AG20443 (cell line): ENCODE measurements at places on chromosomes 3 and 15.

DNA sequence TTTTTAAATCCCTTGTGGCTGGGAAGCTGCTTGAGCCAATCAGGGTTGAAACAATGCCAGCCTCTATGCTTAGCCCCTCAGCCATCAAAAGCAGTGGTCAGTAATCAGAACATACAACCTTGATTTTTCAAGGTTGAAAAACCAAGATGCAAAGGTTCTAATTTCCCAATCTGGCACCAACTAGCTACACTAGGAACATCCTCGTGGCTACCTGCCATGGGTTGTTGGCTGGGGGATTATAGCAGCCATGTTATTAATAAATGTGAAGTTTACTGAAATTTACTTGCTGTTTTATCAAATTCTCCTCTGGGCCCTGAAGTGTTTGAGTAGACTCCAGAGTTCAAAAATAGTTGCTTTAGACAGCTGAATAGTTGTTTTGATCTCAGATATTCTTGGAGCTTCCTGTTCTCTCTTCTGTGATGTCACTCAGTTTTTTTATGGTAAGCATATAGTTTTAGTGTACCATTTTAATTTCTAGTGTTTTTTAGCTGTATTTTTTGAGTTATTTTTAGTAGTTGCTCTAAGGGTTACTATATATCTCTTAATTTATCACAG, 31.9 kb downstream of the PCCB start:
- DNase-seq: no peak

GRCh38 chr3:5298453-5298852, 110.9 kb downstream of the EDEM1 start:
- DNase-seq: no peak

DNA sequence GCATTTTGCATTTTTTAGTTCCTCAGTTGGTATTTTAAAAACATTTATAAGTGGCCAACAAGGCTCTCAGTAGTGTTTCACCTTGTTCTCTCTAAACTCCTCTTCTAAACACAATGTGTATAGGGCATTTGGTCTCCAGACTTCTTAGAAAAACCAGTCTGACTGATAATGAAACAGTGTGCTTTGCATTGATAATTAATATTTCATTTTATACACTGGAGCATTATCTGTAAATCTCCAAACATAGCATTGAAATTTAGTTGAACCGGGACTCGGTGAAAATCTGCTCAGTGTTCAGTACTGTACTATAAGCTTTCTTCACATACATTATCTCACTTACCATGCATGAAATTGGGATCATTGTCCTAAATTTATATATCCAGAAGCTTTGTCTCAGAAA, 53.6 kb downstream of the SETD5 start:
- no peak for DNase-seq

- no peak for DNase-seq
These were observed 53.5 kb upstream of the CHST2 start for GRCh38 chr3:143066033-143066432.
